Muscle of leg (tissue), 16 donors: ENCODE measurements at places on chromosomes 11 and 22.

DNA sequence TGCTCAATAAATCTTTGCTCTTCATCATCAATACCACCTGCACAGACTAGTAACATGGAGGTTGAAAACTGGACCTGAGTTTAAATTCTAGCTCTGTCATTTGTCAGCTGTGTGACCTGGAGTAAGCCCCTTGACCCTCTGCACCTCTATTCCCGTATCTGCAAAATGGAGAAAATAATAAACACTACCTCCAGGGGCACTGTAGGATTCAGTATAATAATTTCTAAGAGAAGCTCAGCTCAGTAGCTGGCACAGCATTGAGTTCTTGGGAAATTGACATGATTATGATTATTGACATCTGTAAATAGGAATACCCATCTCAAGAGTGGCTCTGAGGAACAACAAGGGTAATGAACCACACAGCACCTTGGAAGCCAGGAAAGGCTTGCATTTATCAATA lies 78.4 kb downstream of the MN1 start:
- no peaks in the 10 kb centered on the region for H3K27me3 ChIP-seq
- no peaks in the 10 kb centered on the region for H3K36me3 ChIP-seq
- no peak overlapping the region for H3K27ac ChIP-seq
- peaks cover 35% of the 10 kb centered on the region for H3K4me1 ChIP-seq

DNA sequence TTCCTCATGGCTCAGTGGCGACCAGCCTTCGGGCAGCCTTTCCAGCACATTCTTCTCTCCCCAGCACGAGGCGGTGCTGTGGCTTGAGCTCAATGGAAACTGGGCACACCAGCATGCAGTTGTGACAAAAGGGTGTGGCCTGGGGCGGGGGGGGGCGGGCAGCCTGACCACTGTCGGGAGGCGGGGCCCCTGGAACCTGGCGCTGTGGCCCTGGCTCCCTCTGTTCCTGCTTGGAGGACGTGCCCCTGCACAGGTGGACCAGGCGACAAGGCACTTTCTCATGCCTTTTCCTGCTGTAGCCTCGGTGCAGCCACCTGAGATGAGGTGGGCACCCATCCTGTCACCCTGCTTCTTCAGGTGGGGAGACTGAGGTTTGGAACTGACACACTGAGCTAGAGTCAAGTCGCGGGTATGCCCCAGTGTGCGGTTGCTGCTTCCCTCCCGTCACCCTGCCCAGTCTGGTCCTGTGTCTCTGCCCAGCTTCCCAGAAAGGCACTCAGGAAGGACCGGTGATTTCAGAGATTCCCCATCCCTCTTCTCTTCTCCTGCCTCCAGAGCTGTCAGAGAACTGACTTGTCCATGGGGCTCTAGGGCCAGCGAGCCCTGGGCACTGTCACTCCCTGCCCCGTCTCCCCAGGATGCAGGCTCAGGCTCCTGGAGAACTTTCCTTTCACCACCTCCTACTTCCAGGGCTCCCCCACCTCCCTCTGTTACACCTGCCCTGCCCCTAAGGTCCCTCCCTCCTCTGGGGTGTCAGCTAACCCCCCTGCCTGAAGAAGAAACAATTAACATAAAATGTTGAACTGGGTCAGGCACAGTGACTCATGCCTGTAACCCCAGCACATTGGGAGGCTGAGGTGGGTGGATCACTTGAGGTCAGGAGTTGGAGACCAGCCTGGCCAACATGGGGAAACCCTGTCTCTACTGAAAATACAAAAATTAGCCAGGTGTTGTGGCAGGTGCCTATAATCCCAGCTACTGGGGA lies 9.9 kb downstream of the B3GAT1 start:
- DNase-seq: no peak
- H3K27ac ChIP-seq: no peak overlapping the region
- no peaks in the 10 kb centered on the region for H3K36me3 ChIP-seq
- H3K4me1 ChIP-seq: no peaks in the 10 kb centered on the region
- peaks cover 2% of the 10 kb centered on the region for H3K27me3 ChIP-seq
- H3K4me3 ChIP-seq: no peak overlapping the region

GRCh38 chr22:20777420-20778177 lies 3.7 kb downstream of the SERPIND1 start:
- no peaks in the 10 kb centered on the region for H3K4me1 ChIP-seq
- DNase-seq: no peak
- no peaks in the 10 kb centered on the region for H3K27me3 ChIP-seq

DNA sequence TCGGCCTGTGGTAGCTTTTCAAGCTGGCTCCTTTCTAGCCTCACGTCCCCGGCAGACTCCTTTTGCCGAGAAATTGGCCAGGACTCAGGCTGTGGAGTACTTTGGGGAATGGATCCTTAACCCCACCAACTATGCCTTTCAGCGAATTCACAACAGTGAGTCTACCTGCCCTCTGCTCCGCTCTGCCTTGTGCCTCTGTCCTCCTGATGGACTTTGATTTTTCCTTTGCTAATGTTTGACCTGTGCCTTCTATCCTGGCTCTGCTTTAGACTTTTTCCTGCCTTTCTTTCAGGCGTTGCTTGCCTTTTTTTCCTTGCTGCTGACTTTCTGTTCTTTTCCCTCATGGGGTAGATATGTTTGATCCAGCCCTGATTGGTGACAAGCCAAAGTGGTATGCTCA lies 12.5 kb downstream of the MADD start:
- H3K4me3 ChIP-seq: no peak overlapping the region
- peaks cover 71% of the 10 kb centered on the region for H3K36me3 ChIP-seq
- DNase-seq: no peak
- H3K27ac ChIP-seq: no peak overlapping the region

DNA sequence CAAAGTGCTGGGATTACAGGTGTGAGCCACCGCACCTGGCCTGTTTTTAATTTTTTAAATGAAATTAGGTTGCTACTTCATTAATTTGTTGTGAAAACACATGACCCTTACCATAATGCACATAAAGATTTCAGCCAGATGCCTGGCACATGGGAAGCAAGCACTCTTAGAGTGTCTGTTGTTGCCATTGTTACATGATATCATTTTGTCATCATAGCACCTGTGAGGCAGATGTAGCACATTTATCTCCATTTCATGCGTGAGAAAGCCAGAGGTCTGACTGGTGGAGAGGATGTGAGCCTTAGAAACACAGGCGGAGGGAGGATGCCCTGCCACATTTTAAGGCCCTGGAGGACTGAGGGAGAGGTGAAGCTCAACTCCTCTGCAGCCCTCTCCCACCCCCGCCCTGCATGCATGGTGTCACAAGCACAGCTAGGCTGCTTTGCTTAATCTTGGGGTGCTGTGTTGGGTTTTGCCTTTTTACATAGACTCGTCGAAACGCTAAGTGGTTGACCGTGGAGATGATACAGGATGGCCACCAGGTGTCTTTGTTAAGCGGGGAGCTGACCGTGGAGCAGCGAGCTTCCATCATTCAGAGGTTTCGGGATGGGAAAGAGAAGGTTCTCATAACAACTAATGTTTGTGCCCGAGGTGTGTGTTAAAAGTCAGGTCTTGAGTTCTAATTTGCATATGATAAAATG lies 14.0 kb downstream of the DDX25 start:
- no peaks in the 10 kb centered on the region for H3K4me1 ChIP-seq
- no peak overlapping the region for H3K27ac ChIP-seq
- no peak overlapping the region for H3K4me3 ChIP-seq
- DNase-seq: no peak
- H3K36me3 ChIP-seq: no peaks in the 10 kb centered on the region

- no peak overlapping the region for H3K4me3 ChIP-seq
- H3K36me3 ChIP-seq: no peaks in the 10 kb centered on the region
- no peaks in the 10 kb centered on the region for H3K27me3 ChIP-seq
- no peak overlapping the region for H3K27ac ChIP-seq
- peaks cover 25% of the 10 kb centered on the region for H3K4me1 ChIP-seq
These were observed 76.8 kb downstream of the MN1 start for GRCh38 chr22:27724709-27725108.

DNA sequence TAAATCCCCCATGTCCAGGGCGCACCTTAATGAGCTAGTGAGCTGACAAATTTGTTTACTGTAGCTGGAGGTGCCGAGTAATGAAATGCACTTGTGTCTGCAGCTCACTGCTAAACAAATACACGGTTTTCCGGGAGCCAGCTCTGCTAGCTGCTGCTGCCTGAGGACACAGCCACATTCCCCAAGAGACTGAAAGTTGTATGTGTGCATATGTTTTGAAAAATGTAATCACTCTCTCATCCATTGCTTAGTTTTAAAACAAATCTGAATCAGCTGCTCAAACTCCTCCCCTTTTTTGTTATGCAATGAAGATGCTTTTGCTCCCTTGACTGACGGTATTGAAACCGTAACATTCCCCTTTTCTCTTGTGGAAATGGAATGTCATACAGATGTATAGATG lies 62.4 kb upstream of the NNMT start:
- H3K36me3 ChIP-seq: no peaks in the 10 kb centered on the region
- peak; percentile 32 for DNase-seq
- peaks cover 16% of the 10 kb centered on the region for H3K4me1 ChIP-seq
- no peak overlapping the region for H3K4me3 ChIP-seq

GRCh38 chr22:21970800-21971617 lies 11.6 kb downstream of the TOP3B start:
- no peak for DNase-seq
- peaks cover 92% of the 10 kb centered on the region for H3K36me3 ChIP-seq
- no peak overlapping the region for H3K4me3 ChIP-seq
- no peak overlapping the region for H3K27ac ChIP-seq
- H3K27me3 ChIP-seq: no peaks in the 10 kb centered on the region

DNA sequence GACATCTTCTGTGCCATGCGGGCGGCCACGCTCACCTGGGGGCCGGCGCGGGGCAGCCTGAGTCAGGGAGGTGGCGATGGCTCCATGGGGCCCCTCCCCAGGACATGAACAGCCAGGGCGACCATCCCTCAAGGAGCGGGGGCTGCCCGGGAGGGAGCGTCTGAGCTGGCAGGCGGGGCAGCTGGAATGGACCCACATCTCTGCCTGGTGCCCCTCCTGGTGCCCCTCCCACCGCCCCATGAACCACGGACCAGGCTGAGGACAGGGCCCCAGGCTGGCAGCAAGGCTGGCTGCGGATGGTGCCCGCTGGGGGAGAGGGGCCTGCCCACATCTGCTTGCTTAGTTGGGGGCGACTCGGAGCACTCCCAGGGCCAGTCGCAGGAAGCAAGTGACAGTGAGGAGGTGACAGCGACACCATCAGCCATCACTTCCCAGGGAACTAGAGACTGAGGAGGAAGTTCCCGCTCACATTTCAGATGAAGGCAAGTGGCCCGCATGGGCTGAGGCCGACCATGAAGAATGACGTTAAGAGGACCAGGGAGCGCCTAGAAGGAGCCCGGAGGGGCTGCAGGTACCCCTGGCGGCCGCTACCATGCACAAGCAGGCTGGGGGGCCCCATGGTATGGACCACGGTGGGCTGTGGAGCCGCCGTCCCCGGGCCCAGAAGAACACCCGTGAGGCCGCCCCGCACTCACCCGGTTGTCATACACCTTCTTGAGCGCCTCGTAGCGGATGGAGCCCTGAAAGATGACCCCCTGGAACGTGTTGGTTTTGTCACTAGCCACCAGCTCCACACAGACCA lies 37.3 kb downstream of the KIAA0930 start:
- no peak overlapping the region for H3K4me3 ChIP-seq
- H3K4me1 ChIP-seq: peaks cover 10% of the 10 kb centered on the region
- DNase-seq: no peak
- no peak overlapping the region for H3K27ac ChIP-seq
- H3K36me3 ChIP-seq: peaks cover 21% of the 10 kb centered on the region
- no peaks in the 10 kb centered on the region for H3K27me3 ChIP-seq

DNA sequence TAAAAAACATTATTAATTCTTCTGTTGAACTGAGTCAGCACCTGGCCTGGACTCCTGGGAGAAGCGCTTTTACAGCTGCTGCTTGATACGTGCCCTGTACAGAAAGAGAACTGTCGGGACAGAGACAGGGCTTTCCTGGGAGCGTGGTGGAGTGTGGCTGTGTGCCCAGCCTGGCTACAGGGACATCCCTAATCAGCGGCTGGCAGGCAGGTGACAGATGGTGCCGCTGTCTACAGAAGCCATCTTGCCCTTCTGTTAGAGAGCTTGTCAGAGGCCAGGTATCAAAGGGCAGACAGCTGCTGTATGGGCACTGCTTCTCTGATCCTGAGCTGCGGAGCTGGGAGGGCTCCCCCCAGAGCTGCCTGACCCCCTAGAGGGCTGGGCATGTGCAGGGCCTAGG lies 361.8 kb downstream of the TENM4 start:
- no peaks in the 10 kb centered on the region for H3K27me3 ChIP-seq
- peak; percentile 80 for DNase-seq
- H3K4me3 ChIP-seq: no peak overlapping the region
- peaks cover 63% of the 10 kb centered on the region for H3K4me1 ChIP-seq
